ENCODE measurements at places on chromosomes 3 and 15. TPM values are rescaled to one million over a fixed set of nuclear protein-coding genes. Genes with fewer than 3 reads are reported as not detected.

GRK7 gene
- total RNA-seq = not detected

MUSTN1 gene
- not detected for total RNA-seq

SEMA3F gene
- total RNA-seq = 166 TPM

OPA1 gene
- 37.1 TPM for total RNA-seq
